ENCODE measurements at places on chromosomes 1 and 21. TPM values are rescaled to one million over a fixed set of nuclear protein-coding genes. Genes with fewer than 3 reads are reported as not detected.

DNA sequence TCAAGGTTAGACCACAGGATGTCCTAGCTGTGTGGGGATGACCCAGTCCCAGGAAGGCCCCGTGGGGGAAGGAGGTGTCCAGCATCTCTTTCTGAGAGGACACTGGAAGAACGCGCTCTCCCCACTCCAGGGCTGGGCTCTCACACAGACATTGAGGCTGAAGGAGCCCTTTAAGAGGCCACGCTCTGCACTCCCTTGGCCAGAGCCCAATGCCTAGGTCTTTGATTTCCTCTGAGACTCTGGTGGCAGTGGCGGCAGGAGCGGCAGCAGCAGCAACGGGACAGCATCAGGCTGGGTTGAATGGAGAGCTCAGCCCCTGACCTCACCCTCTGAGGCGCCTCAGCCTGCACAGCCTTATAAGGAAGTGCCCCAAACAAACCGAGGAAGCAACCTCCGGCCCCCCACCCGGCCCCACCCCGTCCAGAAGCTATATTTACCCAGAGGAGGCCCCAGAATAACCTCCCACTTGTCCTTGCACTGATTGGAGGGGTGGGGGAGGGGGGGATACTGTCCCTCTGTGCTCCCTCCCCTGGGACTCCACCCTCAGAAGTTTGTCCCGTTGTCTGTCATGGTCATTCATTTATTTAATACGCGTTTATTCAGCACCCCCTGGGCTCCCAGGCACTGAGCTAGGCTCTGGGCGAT lies 12.3 kb downstream of the NES start:
- DNase-seq = peak; percentile 82

- DNase-seq = no peak
Observed at GRCh38 chr21:16956824-16957223, 556.0 kb upstream of the CXADR start.

DNA sequence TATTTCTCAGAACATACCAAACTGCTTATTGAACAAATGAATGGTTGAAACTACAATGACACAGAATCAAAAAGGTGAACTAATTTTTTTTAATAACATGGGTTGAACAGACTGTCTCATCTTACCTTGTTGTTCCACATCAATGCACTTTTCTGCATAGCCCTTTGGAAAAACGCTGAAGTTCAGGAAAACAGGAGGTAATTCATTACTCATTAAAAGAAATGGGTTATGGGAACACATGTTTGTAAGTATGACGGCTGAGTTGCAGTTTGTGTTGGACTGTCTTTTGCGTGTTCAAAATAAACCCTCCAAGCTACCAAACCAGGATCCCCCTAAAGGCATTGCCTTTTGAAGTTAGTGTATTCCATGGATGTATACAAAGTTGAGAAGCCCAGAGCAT lies 514.9 kb upstream of the PKN2 start:
- no peak for DNase-seq

Gene CPLANE2
- total RNA-seq = 4.4 TPM

Gene DIO1
- not detected for total RNA-seq

DNA sequence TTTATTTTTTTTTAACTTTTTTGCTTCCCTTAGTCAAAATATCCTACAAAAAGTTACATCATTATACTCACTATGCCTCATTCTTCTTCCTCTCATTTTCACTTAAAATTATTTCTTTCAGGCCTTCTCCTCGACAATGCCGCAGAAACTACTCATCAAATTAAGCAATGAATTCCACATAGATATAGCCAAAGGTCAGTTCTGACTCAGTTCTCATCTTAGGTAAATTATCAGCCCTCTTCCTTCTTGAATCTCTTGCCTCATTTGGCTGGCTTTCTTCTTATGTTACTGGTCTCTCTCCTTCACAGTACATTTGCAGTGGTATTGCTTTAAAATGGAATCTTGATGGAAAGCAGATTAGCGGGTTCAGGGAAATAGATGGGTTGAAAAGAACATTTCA lies 260.7 kb upstream of the BRINP3 start:
- no peak for DNase-seq

Gene SPRR4
- not detected for total RNA-seq

DNA sequence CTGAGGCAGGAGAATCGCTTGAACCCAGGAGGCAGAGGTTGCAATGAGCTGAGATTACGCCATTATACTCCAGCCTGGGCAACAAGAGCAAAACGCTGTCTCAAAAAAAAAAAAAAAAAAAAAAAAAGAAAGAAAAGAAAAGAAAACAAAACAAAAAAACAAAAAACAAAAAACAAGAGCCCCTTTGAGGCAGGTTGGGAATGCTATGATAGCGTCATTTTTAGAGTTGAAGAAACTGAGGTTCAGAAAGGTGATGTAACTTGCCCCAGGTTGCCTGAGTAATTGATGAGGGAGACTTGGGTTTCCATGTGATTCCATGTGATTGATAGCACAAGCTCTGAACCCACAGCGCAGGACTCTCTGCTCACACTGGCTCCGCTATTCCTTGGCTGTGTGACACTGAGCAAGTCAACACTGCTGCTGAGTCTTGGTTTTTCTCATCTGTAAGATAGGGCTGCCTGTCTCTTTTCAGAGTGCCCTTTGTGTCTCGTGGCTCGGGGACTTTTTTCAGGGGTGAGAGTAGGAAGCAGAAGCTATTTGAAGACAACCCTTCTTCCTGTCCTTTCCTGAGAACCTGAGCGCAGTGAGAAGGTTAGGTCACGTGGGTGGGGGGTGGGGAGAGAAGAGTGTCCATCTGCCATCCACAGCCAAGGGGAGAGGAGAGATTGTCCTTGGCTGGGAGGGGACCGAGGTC lies 2.5 kb downstream of the CNR2 start:
- no peak for DNase-seq

Gene CD244
- 0.86 TPM for total RNA-seq

DNA sequence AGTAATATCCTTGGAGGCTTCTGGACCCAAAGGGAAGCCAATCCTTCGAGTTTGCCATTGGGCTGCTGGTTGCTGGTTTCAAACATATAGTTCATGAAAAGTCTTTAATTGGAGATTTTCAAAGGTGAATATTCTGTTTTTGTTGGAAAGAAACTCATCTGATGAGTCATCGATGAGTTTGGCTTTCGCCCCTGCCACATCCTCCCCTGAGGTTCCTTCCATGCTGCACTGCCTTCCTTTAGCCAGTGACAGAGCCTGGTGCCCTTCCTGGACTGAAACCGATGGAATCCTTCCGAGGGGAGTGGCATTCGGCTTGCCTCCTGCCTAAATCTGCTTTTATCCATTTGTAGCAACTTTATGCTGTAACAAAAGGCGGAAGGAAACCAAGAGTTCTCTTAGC lies 550.0 kb downstream of the KIF26B start:
- no peak for DNase-seq

GRCh38 chr1:200897259-200897658 lies 2.6 kb downstream of the INAVA start:
- DNase-seq = no peak

Gene SLAMF7
- 0.98 TPM for total RNA-seq

- peak; percentile 93 for DNase-seq
Observed at GRCh38 chr21:39445321-39446269, at the start of gene LCA5L. Gene LCA5L, minus strand, starts transcription at chr21:39445778. Its CDS starts 17,285 bp downstream, at chr21:39428493.

GRCh38 chr1:166300767-166301166 lies 134.0 kb upstream of the FAM78B start:
- DNase-seq = no peak

DNA sequence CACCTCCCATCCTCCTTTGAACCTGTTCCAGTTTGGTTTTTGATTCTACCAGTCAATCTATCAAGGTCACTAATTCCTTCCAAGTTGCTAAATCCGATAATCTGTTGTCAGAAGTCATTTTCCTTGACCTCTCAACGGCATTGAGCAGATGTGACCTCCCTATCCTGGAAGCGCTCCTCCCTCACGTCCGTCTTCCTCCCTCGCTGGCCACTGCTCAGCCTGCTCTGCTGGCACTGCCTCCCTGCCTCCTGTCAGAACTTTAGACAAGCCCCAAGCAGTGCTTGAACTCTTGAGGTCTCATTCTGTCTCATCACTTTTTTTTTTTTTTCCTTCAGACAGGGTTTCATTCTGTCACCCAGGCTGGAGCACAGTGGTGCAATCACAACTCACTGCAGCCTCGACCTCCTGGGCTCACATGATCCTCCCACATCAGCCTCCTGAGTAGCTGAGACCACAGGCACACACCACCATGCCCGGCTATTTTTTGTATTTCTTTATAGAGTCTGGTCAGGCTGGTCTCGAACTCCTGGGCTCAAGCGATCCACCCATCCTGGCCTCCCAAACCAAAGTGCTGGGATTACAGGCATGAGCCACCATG lies 4.4 kb upstream of the ACOT7 start:
- DNase-seq = no peak

Gene GRHL3
- not detected for total RNA-seq

Data from right atrium auricular region (tissue), 2 donors.